ENCODE measurements at places on chromosomes 13 and 19.

DNA sequence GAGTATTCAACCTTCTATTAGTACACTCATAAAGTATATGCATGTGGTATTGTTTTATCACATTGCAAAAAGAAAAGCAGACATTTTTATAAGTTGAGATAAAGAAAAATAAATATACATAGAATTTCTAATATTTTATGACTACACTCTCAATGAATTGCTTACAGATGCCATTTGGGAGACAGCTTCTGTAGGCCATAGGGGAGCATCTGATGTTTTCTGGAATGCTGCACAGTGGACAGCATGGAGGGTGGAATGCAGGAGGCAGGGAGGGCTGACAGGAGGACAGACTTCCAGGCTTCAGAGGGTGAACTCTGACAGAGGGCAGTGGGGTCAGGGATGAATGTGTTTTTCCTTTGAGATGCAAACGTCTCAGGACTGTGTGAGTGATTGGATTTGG, 45.8 kb downstream of the MIPEP start:
- no peak for DNase-seq

DNA sequence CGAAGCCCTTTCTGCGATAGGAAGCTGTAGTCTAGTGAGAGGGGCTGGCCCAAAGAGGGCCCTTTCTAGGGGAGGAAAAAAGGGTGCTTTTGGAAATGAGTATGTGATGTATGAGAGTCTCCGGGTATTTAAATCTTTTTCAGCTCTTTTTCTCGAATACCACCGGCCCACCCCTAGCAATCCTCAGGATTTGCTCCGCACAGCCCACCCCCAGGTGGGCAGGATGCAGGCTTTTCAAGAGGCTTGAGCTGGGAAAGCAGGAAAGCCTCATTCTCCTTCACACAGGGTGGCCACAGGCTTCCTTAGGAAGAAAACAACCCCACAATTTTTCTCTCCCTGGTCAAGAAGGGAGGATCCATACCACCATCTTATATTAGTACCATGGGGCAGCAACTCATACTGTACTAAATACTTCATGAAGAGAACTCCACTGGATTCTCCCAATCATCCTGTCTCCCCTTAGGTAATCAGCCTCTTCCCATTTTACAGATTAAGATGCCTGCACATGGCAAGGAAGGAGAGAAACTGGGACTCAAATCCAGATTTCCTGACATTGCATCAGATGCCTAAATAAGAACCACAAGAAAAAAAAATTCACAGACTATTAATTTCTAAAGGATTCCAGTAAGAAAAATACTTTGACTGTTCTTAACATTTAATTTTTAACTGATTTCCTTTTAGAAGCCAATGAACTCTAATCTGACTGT, 84.4 kb downstream of the STK24 start:
- DNase-seq: no peak

DNA sequence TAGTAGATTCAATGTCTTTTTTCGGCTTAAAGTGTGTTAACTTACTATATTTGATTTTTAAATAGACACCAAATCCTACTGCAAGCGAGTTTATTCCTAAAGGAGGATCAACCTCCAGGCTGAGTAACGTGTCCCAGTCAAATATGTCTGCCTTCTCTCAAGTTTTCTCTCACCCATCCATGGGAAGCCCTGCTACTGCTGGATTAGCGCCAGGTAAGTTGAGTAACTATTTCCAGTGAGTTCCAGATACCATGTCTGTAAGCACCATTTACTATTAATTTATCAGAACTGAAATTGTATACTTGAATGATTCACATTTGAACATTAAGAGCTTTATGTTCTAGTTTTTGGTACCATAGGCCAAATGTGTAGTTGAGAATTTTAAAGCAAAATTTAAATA, 81.8 kb downstream of the PAN3 start:
- DNase-seq: no peak

GRCh38 chr13:59874973-59875372, 288.8 kb downstream of the DIAPH3 start:
- DNase-seq: no peak

DNA sequence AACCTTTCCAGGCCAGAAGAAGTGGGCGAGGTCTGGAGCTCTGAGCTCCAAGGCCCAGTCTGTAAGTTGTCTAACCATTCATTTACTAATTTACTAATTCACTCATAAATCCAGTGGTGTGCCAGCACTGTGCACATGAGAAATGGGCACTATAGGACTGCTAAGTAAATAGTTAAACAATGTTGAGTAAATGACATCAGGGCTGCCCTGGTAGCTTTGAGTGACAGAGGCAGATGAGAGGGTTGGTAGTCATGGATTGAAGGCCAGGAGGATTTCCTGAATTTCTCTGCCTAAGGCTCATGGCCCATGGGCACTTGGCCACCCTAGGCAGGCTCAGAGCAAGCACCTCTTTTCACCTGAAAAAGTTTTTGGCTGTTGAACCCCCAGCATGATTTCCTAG, 216.9 kb upstream of the RXFP2 start:
- no peak for DNase-seq

DNA sequence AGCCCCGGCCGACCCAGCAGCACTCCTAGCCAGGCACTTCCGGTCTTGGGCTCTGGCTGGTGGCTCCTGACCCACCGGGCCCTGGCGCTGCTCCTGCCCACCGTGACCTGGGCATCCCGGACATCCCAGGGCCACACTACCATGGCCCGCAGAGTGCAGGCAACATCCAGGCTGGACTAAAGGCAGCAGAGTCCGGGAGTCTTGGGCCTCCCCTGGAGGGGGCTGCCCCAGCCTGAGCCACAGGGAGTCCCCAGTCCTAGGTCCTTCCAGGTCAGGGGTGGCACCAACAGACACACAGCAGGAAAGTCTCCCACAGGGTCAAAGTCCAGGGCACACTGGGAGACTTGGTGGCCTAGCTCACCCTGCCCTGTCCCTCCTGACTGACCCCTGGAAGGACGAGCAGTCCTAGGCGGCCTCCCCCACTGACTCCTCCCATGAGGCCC, 10.8 kb downstream of the LSM4 start:
- no peak for DNase-seq
